K562 (cell line): ENCODE measurements at places on chromosomes 1 and 21. TPM values are rescaled to one million over a fixed set of nuclear protein-coding genes. Genes with fewer than 3 reads are reported as not detected.
A peak's percentile ranks its signal among the peaks of the same experiment; 100 is the strongest.

DNA sequence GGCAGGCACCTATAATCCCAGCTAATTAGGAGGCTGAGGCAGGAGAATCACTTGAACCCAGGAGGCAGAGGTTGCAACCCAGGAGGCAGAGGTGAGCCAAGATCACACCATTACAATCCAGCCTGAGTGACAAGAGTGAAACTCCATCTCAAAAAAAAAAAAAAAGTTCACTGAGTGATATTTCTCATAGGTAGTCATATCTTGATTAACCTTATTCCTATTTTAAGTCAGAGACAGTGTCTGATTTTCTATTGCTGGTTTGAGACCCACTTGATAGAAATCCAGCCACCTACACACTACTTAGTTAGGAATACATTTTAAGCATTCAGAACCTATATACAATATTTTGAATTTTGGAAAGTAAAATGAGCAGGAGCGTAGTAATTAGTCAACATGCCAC lies 357.4 kb upstream of the ADGRL2 start:
- no peak overlapping the region for H3K4me3 ChIP-seq
- H3K27ac ChIP-seq, result no peak overlapping the region
- no peaks in the 10 kb centered on the region for H3K4me1 ChIP-seq
- DNase-seq, result no peak

- DNase-seq, result no peak
- H3K27me3 ChIP-seq, result no peaks in the 10 kb centered on the region
- no peak overlapping the region for H3K4me3 ChIP-seq
- no peak overlapping the region for H3K27ac ChIP-seq
Measured at GRCh38 chr21:18253799-18254198, 9.2 kb downstream of the CHODL start.

- peaks cover 81% of the 10 kb centered on the region for H3K36me3 ChIP-seq
- H3K4me1 ChIP-seq, result no peaks in the 10 kb centered on the region
- H3K4me3 ChIP-seq, result no peak overlapping the region
Measured at GRCh38 chr1:165666152-165666825, 32.1 kb downstream of the ALDH9A1 start.

GRCh38 chr1:56472860-56473259 lies 106.5 kb downstream of the PLPP3 start:
- no peak for DNase-seq
- no peaks in the 10 kb centered on the region for H3K36me3 ChIP-seq
- H3K4me3 ChIP-seq, result no peak overlapping the region
- peaks cover 21% of the 10 kb centered on the region for H3K27me3 ChIP-seq
- H3K27ac ChIP-seq, result no peak overlapping the region
- H3K4me1 ChIP-seq, result no peaks in the 10 kb centered on the region

DNA sequence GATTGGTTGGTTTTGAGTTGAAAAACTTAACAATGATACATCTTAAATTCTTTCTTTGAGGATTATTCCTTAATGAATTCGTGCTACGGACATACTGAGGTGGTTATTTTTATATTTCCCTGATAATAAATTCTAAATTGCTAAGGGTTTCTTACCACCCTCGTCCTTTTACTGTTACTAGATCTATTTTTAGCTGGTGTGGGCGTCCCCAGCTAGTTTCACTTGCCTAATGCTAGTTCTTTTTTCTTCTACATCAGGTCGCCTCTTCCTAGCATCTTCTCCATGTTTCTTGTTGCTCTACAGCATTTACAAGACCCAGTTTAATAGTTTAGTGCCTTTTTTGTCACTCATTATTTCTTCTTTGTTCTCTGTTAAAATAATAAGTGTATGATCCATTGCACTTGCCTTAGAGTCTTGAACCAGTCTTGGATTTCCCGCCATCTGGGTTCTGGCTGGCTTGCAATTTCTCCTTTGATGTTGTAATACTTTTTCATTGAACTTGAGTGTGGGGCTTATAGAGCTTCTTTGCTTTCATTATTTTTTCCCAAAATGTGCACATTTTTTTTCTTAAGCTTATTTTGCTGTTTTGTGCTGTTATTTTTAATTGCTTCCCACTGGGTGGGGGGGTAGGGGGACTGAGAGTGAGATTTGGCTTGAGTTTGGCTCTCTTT lies 677 bp upstream of the HSD11B1 start:
- no peak overlapping the region for H3K27ac ChIP-seq
- H3K4me1 ChIP-seq, result no peaks in the 10 kb centered on the region
- H3K4me3 ChIP-seq, result no peak overlapping the region
- DNase-seq, result no peak
- H3K27me3 ChIP-seq, result peaks cover 3% of the 10 kb centered on the region; the same call in 1 of the 3 replicates
- H3K36me3 ChIP-seq, result no peaks in the 10 kb centered on the region

- DNase-seq, result no peak
- H3K27me3 ChIP-seq, result peaks cover 21% of the 10 kb centered on the region
- H3K4me1 ChIP-seq, result peaks cover 11% of the 10 kb centered on the region
- no peak overlapping the region for H3K27ac ChIP-seq
Measured at GRCh38 chr1:43319288-43319687, 18.3 kb upstream of the MPL start.

DNA sequence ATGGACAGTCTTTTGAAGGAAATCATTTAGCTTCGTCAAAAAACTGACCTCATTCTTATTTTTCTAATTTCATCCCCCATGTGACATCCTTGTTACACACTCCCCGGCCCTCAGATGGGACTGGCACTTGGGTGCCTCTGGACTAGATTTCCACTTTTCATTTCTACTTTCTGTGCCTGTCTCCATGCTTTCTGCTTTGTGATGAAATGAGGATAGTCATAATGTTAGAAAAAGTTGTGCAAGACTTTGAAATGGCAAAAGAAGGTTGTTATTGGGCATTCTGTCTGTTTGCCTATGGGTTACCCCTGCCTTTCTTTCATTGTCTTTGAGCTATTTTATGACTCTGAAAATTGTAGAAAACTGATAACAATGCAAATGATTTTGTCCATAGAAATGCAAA lies 54.9 kb downstream of the MDM4 start:
- H3K27ac ChIP-seq, result no peak overlapping the region
- H3K4me1 ChIP-seq, result peaks cover 4% of the 10 kb centered on the region; the same call in 2 of the 3 replicates
- no peak overlapping the region for H3K4me3 ChIP-seq
- no peaks in the 10 kb centered on the region for H3K36me3 ChIP-seq
- DNase-seq, result no peak
- H3K27me3 ChIP-seq, result no peaks in the 10 kb centered on the region

GRCh38 chr1:2949966-2950925 lies 71.0 kb upstream of the ACTRT2 start:
- H3K27ac ChIP-seq, result no peak overlapping the region
- no peaks in the 10 kb centered on the region for H3K4me1 ChIP-seq
- H3K36me3 ChIP-seq, result no peaks in the 10 kb centered on the region
- no peak for DNase-seq
- no peak overlapping the region for H3K4me3 ChIP-seq
- peaks cover 8% of the 10 kb centered on the region; the same call in 1 of the 3 replicates for H3K27me3 ChIP-seq

DNA sequence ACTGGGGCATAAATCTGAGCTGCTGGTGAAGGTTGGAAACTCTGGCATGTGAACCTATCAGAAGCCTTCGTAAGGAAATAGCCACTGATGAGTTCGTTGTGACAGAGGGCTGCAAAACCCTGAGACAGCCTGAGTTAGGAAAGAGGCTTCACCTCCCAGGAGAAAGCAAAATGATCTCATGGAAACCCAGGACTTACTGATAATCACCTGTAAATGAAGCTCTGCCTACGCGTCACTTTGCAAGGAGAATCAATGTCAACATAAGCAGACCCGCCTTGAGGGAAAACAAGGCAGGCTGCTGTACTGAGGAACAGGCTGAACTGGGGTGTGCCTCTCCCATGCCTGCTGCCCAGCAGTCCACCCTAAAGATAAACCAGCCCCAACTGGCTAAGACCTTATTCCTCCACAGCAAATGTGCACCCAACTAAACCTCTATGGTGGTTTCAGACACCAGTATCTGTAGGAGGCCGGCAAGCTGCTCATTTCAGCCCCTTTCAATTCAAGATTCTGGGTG lies 46.8 kb upstream of the SLC44A3 start:
- no peak for DNase-seq
- no peaks in the 10 kb centered on the region; the same call in 2 of the 3 replicates for H3K27me3 ChIP-seq
- H3K36me3 ChIP-seq, result no peaks in the 10 kb centered on the region

DNA sequence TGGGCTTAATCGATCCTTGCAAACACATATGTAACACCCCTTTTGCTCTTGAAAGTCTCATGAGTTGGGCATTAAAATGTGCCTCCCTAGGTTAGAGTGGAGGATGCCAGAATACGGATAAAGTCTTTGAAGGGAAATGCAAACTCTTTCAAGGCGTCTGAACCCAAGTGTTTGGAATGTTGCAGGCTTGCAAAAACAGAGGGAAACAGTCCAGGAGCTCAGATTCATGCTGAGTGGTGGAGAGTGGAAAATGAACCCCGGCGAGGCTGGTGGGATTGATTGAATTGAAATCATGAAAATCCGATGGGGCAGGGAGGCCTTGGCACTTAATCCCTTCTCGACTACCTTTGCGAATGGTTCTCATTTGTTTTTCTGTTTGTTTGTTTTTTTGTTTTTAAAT lies 175.5 kb downstream of the PGBD5 start:
- no peak overlapping the region for H3K27ac ChIP-seq
- H3K36me3 ChIP-seq, result peaks cover 94% of the 10 kb centered on the region
- no peak for DNase-seq
- no peaks in the 10 kb centered on the region for H3K4me1 ChIP-seq

- H3K27ac ChIP-seq, result no peak within 1 kb of the TSS
- H3K4me3 ChIP-seq, result peak within 1 kb of the TSS; percentile 38
- H3K36me3 ChIP-seq, result no peaks in the 10 kb centered on the region
- peaks cover 37% of the 10 kb centered on the region for H3K27me3 ChIP-seq
Measured at GRCh38 chr1:3453891-3454810, at the start of gene ARHGEF16. Gene ARHGEF16, plus strand, starts transcription at chr1:3454665. Its CDS starts 8,420 bp downstream, at chr1:3463085.

DNA sequence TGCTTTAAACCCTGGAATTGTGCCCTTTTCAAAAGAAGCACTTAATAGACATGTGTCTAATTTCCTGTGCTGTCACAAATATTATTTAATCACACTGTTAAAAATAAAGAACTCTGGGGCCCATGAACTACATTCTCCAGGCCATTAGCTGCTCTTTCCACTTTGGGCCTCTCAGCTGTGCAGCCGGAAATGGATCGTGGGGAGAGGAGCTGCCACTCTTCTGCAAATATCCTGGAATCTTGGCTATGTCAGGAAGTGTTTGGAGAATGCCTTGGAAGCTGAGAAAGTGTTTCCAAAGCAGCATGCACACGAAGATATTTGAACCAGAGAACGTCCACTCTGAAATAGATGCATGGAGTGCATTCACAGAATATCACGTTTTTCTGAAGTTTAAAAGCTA lies 27.5 kb upstream of the VPS26C start:
- H3K27me3 ChIP-seq, result peaks cover 11% of the 10 kb centered on the region; the same call in 1 of the 2 replicates
- no peaks in the 10 kb centered on the region for H3K36me3 ChIP-seq
- H3K27ac ChIP-seq, result no peak overlapping the region
- no peaks in the 10 kb centered on the region for H3K4me1 ChIP-seq

DNA sequence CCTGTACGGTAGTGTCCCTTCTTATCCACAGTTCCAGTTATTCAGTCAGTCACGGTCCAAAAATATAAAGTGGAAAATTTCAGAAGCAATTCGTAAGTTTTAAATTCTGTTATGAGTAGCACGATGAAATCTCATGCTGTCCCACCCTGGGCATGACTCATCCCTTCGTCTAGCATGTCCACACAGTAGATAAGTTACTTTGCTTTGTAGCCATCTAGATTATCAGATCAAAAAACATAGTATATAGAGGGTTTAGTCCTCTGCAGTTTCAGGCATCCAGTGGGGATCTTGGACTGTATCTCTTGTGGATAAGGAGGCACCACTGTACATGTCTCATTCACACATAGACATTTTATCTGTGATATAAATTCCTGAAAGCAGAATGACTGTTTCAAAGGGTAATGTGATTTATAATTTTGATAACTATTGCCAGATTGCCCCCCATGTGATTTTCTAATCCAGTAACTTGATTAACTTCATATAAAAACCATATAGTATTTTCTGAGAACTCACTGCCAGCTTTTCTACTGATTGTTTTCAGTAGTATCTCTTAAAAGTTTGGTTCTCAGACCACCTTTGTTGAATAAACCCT lies 143.3 kb downstream of the DYRK1A start:
- DNase-seq, result peak; percentile 63
- H3K27me3 ChIP-seq, result no peaks in the 10 kb centered on the region
- peak overlapping the region; percentile 51; the same call in 2 of the 3 replicates for H3K27ac ChIP-seq
- H3K4me3 ChIP-seq, result no peak overlapping the region
- peaks cover 97% of the 10 kb centered on the region for H3K36me3 ChIP-seq
- peaks cover 17% of the 10 kb centered on the region for H3K4me1 ChIP-seq

GRCh38 chr1:25821112-25821476 lies 1.3 kb downstream of the MTFR1L start:
- peak overlapping the region; percentile 91 for H3K27ac ChIP-seq
- H3K27me3 ChIP-seq, result no peaks in the 10 kb centered on the region
- peaks cover 37% of the 10 kb centered on the region for H3K4me1 ChIP-seq
- H3K4me3 ChIP-seq, result peak overlapping the region; percentile 67
- DNase-seq, result no peak
- peaks cover 34% of the 10 kb centered on the region for H3K36me3 ChIP-seq

GRCh38 chr1:226133504-226134123 lies 52.9 kb downstream of the ACBD3 start:
- H3K4me3 ChIP-seq, result no peak overlapping the region
- H3K4me1 ChIP-seq, result peaks cover 29% of the 10 kb centered on the region
- H3K27ac ChIP-seq, result no peak overlapping the region
- no peak for DNase-seq
- H3K36me3 ChIP-seq, result no peaks in the 10 kb centered on the region
- peaks cover 10% of the 10 kb centered on the region; the same call in 1 of the 2 replicates for H3K27me3 ChIP-seq

DNA sequence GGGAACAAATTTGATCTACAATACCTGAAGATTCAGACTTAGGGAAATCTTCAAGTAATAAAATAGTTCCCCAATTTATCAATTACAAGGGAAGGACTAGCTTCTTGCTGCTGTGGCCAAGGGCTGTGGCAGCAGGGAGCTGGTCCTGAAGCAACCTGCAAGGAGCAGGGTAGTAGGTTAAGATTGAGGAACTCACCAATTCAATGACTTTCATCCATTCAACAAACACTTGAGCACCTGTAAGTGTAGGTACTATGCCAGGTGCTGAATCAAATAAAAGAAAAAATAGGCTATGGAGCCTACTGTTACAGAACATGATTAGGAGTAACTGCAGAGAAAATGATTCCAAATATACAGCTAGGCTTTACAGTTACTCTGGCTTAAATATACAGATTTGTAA lies 64.2 kb upstream of the RBM34 start:
- H3K27me3 ChIP-seq, result no peaks in the 10 kb centered on the region
- H3K36me3 ChIP-seq, result peaks cover 76% of the 10 kb centered on the region
- no peaks in the 10 kb centered on the region for H3K4me1 ChIP-seq
- H3K27ac ChIP-seq, result no peak overlapping the region
- DNase-seq, result no peak
- H3K4me3 ChIP-seq, result no peak overlapping the region

Gene DHDDS
- 55.0 and 60.4 TPM in 2 replicates for total RNA-seq

Gene F3
- total RNA-seq, result 0.09 and 0.24 TPM in 2 replicates

Gene NPR1
- total RNA-seq, result 0.04 and 0.16 TPM in 2 replicates

Gene HUNK
- total RNA-seq, result 0.02 TPM in 1 of 2 replicates, not detected in the other

Gene BRDT
- total RNA-seq, result not detected in 2 replicates

Gene CFHR5
- total RNA-seq, result not detected in 2 replicates

Gene THEM5
- total RNA-seq, result not detected in 2 replicates
